Testis (tissue), 5 donors: ENCODE measurements at places on chromosomes 5 and 9.

DNA sequence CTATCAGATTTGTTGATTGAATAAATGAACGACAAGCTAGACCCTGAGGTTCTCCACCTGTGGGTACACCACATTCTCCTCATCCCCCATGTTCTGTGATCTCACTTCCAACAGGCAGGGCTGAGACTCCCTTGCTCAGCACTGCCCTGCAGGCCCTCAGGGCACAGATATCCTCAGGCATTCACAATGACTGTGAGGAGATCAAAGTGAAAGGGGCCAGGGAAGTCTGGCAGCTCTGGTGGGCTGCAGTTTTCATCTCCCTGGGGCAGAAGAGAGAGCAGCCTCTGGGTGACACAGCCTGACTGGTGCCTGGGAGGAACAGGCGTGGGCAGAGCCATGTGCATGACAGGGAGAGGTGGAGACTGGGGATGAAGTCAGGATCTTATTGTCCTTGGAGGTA lies 142.4 kb upstream of the C9orf72 start:
- no peak for DNase-seq

GRCh38 chr9:10403283-10403682 lies 209.5 kb downstream of the PTPRD start:
- no peak for DNase-seq

GRCh38 chr9:105007143-105007542 lies 79.2 kb upstream of the ABCA1 start:
- DNase-seq = no peak

DNA sequence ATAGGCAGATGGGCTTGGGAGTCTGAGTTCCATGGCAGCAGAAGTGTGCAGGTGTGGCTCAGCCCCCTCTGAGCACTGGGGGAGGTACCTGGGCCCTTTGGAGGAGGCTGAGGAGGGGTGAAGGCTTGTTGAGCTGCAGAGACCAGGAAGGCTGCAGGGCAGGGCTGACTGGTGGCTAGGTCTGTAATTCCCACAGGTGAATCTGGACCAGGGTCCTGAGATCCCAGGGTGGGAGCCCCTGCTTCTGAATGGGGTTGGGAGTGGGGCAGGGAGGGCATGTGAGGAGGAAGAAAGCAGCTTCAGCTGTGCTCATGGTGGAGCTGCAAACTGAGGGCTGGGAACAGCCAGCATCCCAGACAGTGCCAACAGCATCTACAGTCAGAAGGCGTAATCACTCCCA lies 111.1 kb downstream of the CACNA1B start:
- DNase-seq = no peak

DNA sequence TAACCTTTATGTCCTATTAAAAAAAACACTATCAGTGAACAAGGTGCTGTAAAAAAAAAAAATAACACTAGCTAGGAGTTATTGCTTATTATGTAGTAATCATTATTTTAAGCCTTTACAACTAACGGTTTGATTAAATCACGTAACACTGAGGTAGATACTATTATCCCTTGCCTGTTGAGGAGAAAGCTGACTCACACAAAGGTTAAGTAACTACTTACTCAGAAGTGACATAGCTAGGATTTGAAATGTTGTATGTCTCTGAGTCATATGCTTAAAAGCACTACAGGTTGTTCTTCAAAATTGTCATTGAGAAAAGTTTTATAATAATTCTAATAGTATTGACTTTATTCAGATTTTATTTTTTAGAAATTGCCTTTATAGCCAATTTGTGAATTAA lies 8.8 kb downstream of the TENT2 start:
- DNase-seq = no peak

DNA sequence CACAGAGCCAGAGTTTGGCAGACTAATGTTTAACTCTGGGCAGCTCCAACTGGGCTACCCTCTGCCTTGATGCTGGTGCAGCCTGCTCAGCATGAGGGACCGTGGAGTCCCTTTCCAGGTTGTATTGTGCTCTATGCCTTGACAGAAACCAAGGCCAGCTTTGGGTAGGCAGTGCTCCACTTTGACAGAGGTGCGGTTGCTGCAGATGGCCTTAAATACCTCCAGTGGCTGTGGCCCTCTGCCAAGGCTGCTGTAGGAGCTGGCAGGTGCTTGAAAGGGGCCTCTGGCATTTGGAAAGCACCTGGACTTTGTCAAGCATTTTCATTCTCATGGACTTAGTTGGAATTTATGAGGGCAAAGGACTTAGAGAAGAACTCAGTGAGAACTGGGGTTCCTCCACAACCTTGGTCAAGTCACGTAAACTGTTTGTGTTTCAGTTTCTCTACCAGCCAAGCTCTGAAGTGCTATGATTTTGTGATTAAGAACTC lies 249.7 kb upstream of the ZNF462 start:
- DNase-seq = no peak

- DNase-seq = no peak
These were observed 23.9 kb downstream of the RIC1 start for GRCh38 chr9:5652821-5653220.

- DNase-seq = no peak
These were observed 123.3 kb downstream of the SUSD1 start for GRCh38 chr9:112051812-112052211.

DNA sequence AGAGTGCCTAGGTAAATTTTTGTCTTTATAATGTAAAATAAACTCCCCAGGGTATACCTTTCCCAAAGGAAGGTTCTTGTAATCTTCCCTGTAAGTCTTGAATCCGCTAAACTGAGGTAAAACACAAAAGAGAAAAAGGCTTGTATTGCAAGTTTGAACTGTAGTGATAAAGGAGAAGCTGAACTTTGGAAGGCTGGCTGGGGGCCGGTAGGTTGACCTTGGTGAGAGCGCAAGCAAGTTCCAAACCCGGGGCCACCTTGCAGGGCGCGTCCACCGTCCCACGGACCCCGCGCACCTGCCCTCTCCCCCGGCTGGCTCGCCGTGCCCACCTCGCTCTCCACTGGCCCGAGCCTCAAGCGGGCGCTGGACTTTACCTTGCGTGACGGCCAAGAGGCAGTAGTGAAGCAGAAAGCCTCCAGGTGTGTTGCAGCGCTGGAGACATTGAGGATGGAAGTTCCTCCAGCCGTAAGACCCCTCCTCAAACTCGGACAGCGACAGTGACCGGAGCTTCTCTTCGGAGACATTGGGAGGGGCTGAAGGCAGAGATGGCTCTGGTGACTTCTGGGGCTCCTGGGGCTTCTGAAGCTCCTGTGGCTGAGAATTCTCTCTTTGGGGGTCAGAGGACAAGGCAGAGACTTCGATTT lies 428 bp downstream of the SLCO4C1 start:
- no peak for DNase-seq

- no peak for DNase-seq
These were observed 515.9 kb downstream of the RAB3C start for GRCh38 chr5:59098743-59099142.

GRCh38 chr9:18106006-18106560 lies 367.9 kb upstream of the ADAMTSL1 start:
- DNase-seq = no peak

DNA sequence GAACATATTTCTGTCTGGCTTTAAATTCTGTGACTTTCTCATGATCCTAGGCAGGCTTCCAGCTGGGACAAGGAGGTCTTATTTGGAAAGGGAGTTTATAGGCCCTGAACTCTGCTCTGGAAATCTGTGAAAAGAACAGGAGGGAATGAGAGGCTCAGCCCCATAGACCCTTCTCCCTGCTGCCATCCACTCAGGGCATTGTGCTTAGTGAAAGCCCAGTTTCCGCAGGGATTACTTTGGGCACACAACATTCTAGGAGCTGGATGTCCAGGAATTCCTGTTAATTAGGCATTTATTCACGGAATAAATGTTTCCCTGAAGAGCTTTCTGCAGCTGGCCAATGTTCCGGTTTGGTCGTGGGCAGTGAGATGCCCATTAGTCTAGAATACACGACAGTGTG lies 32.7 kb upstream of the COL15A1 start:
- no peak for DNase-seq

DNA sequence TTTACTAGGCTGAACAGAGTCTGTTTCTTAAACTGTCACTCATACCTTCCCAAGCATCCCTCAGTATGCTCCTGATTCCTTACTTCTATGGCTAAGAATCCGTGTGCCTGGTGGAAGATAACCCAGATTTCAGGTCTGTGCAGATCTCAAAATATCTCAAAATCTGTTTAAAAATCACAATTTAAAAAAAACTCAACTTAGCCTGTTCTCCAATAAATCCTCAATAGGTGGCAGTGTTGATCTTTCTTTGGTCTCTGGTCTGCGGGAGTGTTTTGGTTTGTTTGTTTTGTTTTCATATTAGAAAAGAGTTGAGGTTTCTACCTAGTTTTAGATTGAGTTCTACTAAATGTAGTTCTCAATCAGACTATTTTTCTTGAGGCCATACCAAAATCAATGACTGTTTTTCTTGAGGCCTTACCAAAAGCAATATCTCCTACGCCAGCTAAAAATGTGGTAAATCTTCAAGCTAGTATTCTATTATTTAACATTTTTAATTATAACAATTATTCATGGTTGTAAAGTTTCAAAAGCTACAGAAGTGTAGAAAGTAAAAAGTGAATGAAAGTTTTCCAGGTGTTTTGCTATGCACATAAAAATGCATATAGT lies 57.9 kb downstream of the TGFBR1 start:
- DNase-seq = no peak

DNA sequence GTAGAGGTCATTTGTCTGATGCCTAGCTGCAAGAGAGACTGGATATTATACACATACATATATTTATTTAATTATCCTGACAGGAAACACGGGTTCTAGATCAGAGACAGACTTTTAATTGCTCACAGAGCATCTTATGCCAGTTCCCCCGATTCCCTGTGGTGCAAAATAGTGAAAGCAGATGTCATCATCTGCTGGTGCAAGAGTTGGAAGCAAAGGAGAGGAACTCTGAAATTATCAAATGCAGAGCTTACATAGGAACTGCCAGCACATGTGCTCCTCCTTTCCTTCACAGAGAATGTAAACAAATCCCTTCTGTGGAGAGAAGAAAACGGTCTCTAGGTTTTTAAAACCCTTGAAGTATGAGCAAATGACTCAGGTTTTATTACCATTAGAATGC lies 69.3 kb downstream of the DTWD2 start:
- DNase-seq = no peak

DNA sequence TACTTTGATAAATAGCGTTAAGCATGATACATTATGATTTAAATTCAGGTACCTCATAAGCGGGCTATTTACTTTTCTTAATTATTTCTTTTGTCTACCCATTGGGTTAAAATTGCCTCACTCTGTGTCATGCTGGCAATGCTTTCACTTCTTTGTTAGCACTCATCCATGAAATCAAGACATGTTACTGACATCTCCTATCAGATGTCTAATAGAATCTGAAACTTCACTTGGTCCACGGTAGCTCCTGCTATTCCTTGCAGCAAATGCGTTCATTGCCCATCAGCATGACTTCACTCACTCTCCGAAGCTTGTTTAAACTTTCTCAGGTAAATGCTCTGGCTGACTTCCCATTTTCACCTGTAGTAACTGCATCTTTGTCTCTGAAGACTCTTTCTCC lies 193.5 kb upstream of the EDIL3 start:
- DNase-seq = no peak

DNA sequence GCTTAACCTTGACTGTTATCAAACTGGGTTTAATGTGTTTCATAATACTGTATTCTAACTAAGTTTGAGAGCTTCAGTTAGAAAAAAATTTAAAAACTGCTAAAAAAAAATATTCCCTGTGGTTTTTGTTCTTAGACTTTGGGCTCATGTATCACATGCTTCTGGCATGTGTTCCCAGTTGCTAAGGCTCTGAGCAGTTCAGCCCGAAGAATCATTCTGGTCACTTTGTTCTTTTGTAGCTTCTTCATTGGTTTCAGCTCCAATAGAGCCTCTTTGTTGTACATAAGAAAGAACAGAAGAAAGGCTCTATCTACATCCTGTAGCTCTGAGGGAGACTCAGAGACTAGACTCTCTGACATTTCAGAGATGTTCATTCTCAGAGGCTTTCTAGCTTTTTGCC lies 25.6 kb downstream of the KCNN2 start:
- no peak for DNase-seq

DNA sequence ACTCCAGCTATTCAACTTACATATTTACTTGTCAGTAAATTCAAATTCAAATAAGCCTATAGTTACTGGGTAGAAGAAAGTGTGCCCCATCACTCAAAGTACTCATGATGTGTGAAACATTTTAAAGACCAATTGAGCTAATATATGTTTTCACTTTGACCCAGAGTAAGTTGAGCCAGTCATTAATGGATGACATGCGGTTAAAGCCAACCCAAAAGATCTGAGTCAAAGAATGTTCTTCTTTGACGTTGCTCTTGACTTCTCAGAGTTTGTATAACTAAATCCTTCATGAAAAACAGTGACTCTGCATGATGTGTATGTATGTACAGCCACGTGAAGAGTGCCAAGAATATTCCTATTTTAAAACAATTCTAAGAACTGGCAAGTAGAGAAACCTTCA lies 237.4 kb downstream of the NR2F1-AS1 start:
- no peak for DNase-seq

DNA sequence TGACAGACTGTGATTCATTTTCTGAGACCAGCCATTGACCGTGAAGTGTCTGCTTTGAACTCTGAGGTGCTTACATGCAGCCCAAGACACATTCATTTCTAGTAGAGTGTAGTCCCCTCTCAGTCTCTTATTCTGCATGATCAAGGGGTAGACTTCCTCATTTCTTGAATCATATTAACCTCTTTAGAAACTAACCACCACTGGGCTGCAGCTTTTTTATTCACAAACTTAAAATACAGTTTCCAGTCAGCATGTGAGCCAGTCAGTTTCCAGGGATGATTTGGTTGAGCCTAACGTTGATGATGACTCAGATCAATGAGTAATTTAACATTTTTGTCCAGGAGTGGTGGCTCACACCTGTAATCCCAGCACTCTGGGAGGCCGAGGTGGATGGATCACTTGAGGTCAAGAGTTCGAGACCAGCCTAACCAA lies 59.2 kb downstream of the OTULIN start:
- no peak for DNase-seq

DNA sequence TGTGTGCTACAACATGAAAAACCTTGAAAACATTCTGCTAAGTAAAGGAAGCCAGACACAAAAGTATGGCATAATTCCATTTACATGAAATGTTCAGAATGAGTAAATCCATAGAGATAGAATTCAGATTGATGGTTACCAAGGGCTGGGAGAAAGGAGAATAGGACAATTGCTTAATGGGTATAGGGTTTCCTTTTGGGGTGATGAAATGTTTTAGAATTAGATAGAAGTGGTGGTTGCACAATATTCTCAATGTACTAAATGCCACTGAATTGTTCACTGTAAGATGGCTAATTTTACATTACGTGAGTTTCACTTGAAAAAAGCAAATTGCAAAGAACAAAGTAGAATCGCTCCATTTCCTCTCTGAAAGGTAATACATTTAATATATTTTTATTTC lies 43.0 kb upstream of the GAS1 start:
- no peak for DNase-seq

DNA sequence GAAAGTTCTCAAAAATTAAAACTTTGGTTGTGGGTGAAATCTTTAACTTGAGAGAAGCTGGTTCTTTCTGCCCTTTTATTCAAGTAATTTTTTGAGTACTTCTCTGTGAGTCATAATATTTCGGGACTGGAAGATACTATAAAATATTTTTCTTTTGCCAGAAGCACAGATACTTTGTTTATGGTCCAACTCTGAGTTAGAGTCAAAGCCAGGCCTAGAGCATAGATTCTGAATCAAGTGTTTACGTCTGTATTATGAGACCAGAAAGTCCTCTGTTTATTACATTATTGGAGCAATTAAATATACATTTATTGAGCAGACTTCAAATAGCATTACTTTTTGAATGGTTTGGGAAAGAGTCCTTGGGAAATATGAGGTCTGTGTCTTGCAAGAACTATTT lies 187.9 kb downstream of the FER start:
- DNase-seq = no peak

- no peak for DNase-seq
These were observed 39.1 kb upstream of the ANKRD31 start for GRCh38 chr5:75275756-75276155.
